RCC 7860 (cell line): ENCODE measurements at places on chromosomes 3 and 15.

GRCh38 chr3:120604382-120604781, 8.2 kb downstream of the NDUFB4 start:
- no peak for DNase-seq

DNA sequence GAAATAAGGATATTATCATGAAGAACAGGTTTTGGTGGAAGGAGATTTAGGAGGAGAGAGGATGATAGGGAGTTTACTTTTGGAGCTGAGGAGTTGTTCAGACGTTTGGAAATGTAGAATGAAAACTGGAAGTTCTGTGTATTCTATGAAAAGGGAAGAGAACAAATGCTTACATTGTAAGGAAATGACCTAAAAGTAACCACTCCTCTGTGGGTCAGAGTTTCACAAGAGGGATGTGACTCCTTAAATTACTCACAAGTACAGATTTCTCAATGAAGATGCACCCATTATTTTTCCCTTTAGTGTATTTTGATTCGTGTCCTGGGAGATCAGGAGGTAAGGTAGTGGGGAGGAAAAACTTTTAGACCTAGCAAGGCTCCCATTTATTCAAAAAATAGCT, 4.0 kb downstream of the RNF13 start:
- DNase-seq: no peak

GRCh38 chr3:194382892-194383223, 13.3 kb upstream of the LRRC15 start:
- DNase-seq: no peak

GRCh38 chr15:64223882-64224281, 61.1 kb upstream of the PPIB start:
- no peak for DNase-seq

GRCh38 chr15:55827204-55827603, 84.3 kb upstream of the PRTG start:
- no peak for DNase-seq

DNA sequence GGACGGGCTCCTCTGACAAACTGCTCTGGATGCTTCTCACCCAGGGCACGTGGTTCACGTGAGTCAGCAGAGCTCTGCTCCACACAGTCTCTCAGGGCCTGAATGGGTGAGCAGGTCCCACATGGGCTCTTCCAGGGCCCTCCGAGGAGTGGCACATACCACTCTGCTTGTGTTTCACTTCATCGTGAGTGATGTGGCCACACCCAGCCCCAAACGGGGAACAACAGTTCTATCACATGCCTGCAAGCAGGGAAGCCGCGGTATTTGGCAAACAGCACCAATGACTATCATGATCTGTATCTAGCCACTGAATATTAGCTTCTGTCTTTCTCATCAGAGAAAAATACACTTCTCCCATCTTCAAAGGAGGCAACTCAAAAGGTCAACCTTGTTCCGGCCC, 352.8 kb downstream of the GABRG3 start:
- no peak for DNase-seq

DNA sequence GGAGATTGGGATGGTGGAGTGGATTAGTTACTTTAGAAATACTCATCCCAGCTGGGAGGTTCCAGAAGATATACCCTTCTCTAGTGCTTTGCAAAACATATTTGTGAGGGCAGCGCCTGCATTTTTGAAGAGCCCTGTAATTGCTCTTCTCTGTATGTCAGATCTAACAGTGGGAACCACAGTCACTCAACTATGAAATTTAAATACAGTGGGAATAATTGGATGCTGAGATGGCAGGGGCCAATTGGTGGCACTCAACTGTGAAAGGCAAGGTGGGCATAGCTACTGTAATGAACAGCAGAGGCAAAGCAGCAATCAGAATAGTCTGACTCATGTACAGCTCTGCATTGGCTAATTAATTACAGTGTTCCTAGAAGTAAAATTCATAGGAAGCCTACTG, 22.2 kb upstream of the TBC1D23 start:
- DNase-seq: no peak

DNA sequence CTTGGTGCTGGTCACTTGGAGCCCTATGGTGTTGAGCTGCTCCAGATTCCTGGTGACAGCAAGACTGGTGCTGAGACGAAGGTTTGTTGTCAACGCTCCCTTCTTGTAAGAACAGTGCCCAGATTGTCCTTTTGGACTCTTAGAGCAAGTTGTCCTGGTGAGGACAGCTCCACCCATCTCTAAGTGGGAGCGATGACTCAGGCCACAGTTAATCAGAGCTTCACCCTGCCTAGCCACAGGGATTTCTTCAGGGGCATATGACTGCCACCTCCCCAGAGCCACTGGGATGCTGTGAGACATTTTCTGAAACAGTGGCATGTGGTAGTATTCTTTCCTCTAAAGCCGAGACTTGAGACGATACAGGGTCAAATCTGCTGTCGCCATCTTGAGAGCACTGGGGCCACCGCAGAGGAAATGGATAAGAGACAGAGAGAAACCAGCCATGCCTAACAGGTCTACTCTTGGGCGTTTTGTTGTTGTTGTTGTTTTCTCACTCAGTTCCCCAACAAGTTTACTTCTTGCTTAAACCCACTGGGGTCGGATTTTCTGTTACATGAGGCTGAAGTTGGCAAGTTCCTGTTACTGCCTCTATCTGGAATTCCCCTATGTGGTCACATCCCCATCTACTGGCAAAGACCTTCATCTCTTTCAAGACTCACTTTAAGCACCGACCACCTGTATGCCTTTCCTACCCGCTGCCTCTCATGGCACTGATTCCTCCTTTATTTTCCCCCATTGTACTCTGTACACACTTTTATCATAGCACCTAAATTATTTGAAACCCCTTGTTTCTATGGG, 16.0 kb upstream of the PCOLCE2 start:
- DNase-seq: peak; percentile 66

GRCh38 chr3:70516076-70516475, 203.6 kb upstream of the MDFIC2 start:
- no peak for DNase-seq
